ENCODE measurements at places on chromosomes 2 and 18. TPM values are rescaled to one million over a fixed set of nuclear protein-coding genes. Genes with fewer than 3 reads are reported as not detected.

The SLC66A3 gene
- 9.7 TPM for total RNA-seq

The RUFY4 gene
- not detected for total RNA-seq

DNA sequence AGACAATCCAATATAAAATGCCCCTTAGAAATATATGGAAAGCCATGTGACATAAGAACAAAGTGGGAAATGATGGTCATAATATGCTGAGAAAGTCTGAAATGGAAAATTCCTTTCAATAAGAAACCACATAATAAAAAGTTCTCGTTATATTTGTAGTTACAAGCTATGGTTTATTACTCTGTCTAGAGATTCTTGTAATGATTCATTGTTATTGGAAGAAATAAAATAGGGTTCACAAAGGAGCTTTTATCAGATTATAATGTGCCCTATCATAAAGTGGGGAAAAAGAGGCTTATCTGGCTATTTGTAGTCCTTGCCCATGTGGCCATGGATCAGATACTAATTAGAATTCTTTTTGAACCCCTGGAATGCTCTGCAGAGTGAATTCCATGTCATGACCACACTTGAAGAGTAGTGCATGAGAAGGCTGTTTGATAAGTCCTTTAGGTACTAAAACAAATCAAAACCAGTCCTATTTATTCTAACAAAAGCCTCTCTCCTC, 420.7 kb upstream of the NRP2 start:
- DNase-seq: no peak

- DNase-seq: no peak
Measured at GRCh38 chr2:178280244-178280852, 86.0 kb downstream of the OSBPL6 start.

The LHCGR gene
- total RNA-seq: 0.24 TPM

DNA sequence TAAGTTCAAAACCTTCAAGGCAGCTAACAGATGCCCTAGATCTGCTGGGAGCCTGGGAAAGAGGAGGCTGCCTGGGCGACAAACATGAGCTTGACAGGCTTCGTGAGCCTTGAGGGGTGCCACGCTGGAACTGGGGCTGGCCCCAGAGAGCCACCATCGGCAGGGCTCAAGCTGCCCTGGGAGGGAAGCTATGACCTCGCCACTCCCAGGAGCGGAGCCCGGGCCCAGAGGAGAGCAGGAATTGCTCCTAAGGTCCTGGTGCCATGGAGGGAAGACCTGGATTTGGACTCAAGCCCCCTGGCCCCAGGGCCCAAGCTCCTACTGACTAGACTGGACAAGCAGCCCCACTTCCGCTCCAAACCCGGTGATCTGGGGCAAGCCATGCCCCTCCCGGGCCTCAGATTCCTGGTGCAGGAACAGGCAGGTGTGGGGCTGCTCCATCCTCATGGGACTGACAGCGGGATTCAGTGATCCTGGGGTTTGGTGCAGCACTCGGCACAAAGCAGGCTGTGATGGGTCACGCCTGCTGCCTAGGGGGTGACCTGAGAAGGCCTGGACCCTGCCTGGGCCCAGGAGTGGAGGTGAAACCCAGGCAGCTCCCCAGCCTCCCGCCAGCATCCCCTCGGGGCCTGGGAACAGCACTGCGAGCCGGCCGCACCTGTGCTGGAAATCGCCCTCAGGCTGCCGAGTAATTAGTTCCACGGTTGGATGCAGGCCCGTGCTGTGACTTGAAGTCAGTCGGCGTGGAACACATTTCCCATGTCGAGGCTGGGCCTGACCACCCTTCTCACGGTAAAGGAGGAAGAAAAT, 246.9 kb downstream of the NDUFA10 start:
- no peak for DNase-seq

- DNase-seq: no peak
Measured at GRCh38 chr18:50716902-50717301, 102.9 kb downstream of the MRO start.

The ITPRID2 gene
- 80.8 TPM for total RNA-seq

The ZCCHC2 gene
- total RNA-seq: 19.1 TPM

DNA sequence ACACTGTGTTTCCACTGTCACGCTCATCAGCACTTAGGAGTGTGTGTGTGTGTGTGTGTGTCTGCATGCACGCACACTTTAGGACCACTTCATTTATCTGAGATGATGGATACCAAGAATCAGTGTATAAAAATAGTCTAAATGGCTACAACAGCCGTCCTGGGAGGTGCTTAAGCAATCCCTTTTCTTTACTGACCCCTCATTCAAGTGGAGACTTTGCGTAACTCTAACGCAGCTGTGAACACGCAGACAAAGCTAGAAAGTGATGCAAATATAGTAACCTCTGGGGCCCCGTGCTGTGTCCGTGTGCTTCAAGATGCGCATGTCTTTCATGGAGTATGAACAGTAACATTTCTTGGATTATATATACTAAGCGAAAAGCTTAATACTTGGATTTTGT, 40.4 kb upstream of the RBM44 start:
- no peak for DNase-seq

- DNase-seq: no peak
Measured at GRCh38 chr2:42954227-42954962, 162.0 kb upstream of the HAAO start.

- no peak for DNase-seq
Measured at GRCh38 chr18:45793264-45793965, 32.1 kb upstream of the SIGLEC15 start.

DNA sequence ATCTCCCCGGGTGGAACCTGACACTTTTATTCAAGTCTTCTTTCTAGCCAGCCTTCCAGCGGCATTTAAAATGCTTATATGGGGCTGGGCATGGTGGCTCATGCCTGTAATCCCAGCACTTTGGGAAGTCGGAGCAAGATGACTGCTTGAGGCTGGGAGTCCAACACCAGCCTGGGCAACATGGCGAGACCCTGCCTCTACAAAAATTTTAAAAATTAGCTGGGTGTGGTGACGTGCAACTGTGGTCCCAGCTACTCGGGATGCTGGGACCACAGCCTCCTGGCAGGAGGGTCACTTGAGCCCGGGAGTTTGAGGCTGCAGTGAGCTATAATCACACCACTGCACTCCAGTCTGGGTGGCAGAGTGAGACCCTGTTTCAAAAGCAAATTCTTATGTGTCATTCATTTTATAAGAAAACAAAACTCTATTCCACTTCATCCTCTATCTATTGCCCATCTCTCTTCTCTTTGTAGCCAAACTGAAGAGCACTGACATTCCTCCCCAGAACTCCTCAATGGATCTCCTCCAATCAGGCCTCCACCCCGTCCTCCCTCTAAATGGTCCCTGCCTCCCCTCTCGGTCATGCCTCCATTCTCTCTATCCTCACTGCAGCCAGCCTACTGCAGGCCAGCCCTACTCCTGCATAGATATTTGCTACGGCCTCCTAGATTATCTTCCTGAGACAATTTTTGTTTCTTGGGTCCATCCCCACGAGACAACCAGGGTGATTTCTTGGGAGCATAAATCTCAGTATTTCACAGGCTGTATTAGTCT, 18.0 kb upstream of the RHOB start:
- DNase-seq: no peak

GRCh38 chr18:24734058-24734457, 273.6 kb downstream of the HRH4 start:
- DNase-seq: no peak

The LOXHD1 gene
- 0.48 TPM for total RNA-seq

The TUBA3D gene
- 4.0 TPM for total RNA-seq

GRCh38 chr2:33014268-33014667, 67.5 kb downstream of the LTBP1 start:
- DNase-seq: no peak

The ANKRD30B gene
- not detected for total RNA-seq

DNA sequence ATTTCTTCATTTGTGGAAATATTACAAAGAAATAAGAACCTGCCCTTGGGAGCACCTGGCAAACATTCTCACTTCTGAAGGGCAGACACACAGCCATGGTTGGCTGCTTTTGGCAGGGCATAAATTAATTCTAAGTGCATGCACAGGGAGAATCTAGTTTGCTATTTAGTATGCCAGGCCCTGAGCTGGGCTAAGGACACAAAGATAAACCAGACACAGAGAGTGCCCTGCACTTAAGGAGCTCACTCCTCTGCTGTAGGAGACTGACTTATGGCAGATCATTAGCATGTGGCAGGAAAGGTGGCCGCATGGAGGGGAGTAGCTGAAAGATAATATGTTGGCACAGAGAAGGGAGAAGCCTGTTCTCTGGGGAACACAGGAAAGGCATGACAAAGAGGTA, 367.0 kb downstream of the LPIN1 start:
- DNase-seq: no peak

- DNase-seq: no peak
Measured at GRCh38 chr2:168316073-168316440, 68.7 kb upstream of the STK39 start.

DNA sequence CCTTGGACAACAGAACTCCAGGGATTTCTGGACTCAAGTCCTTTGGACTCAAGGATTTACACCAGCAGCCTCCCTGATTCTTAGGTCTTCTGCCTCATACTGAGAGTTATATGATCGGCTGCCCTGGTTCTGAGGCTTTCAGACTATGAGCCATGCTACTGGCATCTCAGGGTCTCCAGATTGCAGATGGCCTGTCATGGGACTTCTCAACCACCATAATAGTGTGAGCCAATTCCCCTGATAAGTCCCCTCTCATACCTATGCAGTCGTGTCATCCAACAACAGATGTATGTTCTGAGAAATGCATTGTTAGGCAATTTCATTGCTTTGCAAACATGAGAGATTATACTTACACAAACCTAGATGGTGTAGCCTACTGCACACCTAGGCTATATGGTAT, 61.4 kb upstream of the MSTN start:
- DNase-seq: no peak

- no peak for DNase-seq
Measured at GRCh38 chr18:44709307-44710126, 28.8 kb downstream of the SETBP1 start.

GRCh38 chr18:71252351-71252865, 963.6 kb downstream of the SOCS6 start:
- no peak for DNase-seq

The GALNT14 gene
- 0.48 TPM for total RNA-seq

- DNase-seq: no peak
Measured at GRCh38 chr18:73895701-73896100, 251.9 kb downstream of the FBXO15 start.

- no peak for DNase-seq
Measured at GRCh38 chr2:169006665-169007064, 24.5 kb downstream of the ABCB11 start.

DNA sequence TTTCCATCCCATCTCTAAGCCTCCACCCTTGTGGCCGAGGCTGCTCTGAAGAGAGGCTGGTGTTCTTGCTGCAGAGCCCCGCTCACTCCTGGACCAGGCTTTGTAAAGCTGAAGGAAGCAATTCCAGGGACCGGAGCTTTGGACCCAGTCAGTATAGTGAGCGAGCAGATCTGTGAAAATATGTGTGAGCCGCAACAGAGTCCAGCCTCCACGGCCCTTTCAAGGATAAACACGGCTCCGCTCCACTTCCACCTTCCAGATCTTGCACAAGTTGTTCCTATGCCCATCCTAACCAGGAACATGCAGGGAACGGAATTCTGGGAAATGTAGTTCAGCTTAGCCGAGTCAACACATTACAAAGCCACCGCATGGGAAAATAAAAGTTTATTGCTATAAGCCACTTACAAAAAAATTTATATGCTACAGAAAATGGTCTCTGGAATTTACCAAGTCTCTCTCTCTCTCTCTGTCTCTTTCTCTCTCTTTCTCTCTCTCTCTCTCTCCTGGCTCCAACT, 151.7 kb upstream of the ZNF521 start:
- DNase-seq: no peak

The RNF125 gene
- 1.5 TPM for total RNA-seq

GRCh38 chr2:241961454-241961853, 91.9 kb downstream of the RTP5 start:
- no peak for DNase-seq

GRCh38 chr2:154264024-154264423, 392.3 kb downstream of the GALNT13 start:
- DNase-seq: no peak

DNA sequence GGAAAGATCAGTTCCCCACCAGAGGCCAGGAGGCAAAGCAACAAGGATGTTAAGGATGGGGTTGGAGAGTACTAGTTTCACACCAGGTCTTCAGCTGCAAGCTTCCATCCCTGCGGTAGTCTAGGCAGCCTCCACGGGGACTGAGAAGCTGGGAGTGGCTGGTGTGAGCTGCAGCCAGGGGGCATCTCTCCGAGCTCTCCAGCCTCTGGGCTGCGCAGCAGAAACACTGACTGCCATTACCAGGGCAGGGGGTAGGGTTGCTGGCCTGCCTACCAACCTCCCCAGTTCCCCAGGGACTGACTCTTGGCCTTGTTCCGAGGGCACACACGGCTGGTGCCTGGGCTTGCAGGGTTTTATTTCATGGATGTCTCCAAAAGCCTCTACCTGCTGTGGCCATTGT, 15.9 kb downstream of the GATA6 start:
- DNase-seq: no peak

DNA sequence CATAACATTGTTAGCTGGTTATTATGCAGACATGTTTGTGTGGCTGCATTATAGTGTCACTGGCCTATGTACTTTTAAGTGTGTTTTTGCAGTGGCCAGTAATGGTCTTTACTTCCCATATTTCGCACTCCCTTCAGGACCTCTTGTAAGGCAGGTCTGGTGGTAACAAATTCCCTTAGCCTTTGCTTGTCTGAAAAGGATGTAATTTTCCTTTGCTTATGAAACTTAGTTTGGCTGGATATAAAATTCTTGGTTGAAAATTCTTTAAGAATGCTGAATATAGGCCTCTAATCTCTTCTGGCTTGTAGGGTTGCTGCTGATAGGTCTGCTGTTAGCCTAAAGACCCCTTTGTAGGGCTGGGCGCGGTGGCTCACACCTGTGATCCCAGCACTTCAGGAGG, 34.7 kb downstream of the ZC3H8 start:
- DNase-seq: no peak

DNA sequence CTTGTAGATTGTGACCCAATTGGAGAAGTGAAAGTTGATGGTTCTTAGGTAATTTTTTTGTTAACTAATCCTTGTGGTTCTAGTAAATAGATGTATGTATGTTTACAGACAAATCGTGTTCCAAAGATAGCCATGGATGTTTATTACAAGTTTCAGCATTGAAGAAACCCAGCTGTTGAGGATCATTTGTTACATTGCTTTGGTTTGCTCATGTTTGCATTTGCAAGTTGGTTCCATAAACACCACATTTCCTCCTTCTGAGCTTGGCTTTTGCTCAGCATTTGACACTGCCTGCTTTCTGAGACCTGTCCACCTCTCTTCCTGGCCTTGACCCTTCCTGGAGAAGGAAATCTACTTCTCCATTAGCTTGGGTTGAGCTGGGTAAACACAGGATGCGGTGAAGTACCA, 1.8 kb upstream of the CCDC68 start:
- no peak for DNase-seq

The PLGLB2 gene
- total RNA-seq: 0.97 TPM

All from cardiac septum (tissue), 1 donor.